Mesenchymal stem cell (in vitro differentiated cells and primary cell): ENCODE measurements at places on chromosomes 6 and 20.
A peak's percentile ranks its signal among the peaks of the same experiment; 100 is the strongest.

- no peak for DNase-seq
These were observed 39.9 kb upstream of the BEND6 start for GRCh38 chr6:56914798-56915658.

DNA sequence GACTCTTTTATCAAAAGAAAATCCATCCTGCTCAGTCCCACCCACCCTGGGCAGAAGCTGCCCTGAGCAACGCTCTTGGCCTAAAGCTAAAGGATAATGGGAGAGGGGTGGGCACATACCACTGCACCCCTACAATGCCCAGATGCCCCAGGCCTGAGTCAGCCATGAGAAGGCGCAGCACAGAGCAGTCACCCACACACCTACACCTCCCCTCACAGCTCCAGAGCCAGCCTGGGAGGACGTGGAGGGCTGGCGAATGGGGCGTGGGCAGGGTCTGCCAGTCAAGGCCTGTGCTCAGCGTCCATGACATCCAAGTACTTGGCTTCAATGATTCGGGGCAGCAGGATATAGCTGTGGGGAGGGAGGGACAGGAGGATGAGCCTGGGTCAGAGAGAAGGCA is 11.5 kb downstream of the SLC4A11 start:
- DNase-seq: no peak

DNA sequence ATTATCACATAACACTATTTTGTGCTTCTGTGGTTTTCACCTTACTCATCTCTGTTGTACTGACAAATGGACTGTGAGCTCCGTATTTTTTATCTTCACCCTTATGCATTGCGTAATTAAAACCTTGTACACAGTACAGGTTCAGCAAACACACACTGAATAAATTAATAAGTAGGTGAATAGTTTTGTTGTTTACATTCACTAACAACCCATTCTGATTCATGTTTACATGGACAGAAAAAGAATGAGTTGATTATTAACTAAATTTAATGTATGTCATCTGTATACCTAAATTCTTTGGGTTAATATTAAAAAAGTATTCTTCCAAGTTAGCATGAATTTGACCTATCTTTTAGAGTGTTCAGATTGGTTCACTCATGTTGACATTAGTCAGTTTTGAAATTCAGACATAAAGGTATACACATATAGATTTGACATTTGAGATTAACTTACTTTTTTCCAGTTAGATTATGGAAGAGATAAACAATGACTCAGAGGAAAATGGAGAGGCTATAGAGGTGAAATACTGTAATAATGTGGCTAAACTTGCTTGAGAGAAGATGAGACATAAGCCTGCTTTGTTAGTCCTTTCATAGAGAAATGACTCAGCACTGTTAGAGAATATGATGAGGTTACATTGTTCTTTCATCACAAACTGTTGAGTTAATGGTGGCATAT is 541.7 kb upstream of the FLRT3 start:
- peak; percentile 55 for DNase-seq

GRCh38 chr20:51628533-51629398 is 86.2 kb upstream of the NFATC2 start:
- peak; percentile 74 for DNase-seq

GRCh38 chr6:96301023-96301422 is 220.6 kb upstream of the UFL1 start:
- DNase-seq: no peak

GRCh38 chr6:34813028-34813713 is 21.3 kb downstream of the BLTP3A start:
- no peak for DNase-seq

GRCh38 chr20:63897978-63898561 is 3.1 kb downstream of the DNAJC5 start:
- no peak for DNase-seq

DNA sequence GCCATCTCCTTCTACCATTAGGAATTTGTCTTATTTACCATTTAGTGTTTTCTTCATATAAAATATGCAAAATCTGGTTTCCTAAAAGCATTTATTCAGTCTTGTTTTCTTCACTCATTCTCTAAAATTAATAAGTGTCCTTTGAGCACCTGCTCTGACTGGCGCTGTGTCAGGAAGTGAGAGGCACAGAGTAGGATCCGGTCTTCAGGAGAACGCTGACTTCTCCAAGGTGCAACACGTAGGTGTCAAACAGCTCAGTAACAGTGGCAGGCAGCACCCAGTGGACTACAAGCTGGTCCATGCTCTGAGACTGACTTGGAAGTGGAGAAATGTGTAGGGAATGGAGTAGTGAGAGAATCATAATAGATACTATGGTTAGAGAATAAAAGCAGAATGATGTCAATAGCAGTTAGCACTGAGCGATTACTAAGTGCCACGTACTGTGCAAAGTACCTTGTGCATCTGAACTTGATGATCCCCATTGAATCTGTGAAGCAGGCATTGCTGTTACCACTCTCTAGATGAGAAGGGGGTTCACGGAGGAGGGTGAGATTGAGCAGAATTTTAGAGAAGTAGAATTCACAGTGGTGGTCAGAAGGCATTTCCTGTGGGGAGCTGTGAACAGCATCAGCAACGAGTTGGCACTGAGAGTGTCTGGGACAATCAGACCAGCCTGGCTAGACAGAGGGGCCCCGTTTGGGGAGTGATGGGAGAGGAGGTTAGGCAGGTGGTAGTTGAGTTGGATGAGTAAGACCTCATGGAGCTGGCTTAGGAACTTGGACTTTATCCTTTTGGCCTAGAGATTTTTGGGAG is 569.8 kb downstream of the QKI start:
- DNase-seq: peak; percentile 12

DNA sequence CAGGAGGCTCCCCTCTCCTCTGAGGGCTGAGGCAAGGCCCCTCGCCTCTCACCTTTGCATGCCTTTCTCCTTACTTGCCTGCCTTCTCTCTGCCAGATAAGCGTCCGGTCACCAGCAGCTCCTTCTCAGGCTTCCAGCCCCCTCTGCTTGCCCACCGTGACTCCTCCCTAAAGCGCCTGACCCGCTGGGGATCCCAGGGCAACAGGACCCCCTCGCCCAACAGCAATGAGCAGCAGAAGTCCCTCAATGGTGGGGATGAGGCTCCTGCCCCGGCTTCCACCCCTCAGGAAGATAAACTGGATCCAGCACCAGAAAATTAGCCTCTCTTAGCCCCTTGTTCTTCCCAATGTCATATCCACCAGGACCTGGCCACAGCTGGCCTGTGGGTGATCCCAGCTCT is 21.3 kb upstream of the PPARD start:
- DNase-seq: no peak

DNA sequence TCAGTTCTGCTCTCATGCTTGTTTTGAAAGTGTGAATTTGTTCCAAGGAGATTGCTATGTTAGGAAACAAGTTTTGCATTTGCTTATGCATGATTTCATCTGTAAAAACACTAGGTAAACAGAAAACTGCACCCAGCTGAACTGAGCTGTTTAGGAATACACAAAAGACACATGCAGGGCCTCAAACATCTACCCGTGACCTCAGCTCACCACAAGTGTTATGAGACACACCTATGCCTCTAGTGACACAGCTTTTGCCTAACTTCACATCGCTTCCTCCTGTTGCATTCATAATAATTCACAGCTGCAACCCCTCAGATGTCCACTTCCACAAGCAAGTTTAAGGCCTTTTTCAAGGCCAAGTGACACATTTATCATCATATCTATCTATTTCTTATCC is 98.0 kb upstream of the SLC24A3 start:
- DNase-seq: no peak

DNA sequence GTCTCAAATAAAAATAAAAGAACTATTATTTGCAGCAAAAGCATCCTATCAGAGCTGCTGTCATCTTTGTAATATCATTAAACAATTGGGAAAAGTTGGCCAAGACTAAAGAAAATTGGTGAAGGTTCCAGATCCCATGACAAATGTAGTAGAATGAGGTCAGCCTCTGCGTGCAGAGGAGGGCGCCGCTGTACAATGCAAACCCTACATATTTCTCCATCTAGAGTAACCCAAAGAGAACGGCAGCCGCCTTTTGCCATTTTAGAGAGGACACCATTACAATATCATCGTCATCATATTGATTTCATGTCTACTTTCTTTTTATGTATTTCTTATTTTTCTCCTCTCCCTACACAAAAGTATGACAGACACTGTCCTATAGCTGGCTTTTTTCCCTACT is 59.5 kb downstream of the ZMYND8 start:
- no peak for DNase-seq

DNA sequence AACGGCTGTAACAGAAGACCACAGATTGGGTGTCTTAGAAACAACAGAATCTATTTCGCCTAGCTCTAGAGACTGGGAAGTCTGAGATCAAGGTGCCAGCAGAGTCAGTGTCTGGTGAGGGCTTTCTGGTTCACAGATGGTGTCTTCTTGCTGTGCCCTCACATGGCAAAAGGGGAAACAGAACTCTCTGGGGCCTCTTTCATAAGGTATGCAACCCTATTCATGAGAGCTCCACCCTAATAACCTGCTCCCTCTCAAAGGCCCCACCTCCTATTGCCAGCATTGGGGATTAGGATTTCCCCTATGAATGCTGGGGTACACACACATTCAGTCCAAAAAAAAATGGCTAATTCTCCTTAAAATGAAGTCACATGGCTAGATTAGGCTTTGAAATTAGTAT is 10.0 kb downstream of the TXNDC5 start:
- no peak for DNase-seq

DNA sequence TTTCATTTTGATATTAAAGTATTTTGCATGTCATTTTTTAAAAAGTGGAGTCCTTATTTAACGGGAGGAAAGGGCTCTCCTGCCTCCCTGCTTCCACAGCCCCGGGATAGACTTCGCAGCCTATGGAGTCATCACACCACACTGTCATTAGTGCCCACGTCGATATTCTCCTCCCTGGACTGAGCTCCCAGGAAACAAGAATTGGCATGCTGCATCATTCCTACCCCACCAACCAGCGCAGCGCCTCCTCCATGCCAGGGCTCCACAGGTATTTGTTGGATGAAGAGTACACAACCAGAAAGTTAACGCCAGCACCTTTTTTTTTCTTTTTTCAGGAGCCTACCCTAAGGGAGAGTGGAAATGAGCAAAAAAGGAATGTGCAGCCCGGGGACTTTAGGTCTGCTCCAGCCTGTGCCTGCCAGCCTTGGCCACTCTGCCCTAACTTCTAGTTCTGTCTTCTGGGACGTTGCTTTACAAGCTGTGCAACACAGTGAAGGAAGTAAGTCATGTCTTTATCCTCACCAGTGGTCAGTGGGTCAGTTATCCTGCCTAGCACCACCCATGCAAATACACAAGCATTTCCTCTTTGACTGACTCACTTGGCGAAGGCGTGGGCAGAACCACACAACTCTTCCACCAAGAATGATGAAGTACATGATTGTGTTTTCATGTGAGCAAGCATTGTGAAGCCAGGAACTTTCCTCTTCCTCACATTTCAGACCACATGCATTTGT is 180.7 kb upstream of the UST start:
- DNase-seq: peak; percentile 89

GRCh38 chr6:52994839-52995088 is 320 bp downstream of the GSTA4 start:
- no peak for DNase-seq

- no peak for DNase-seq
These were observed 92.4 kb upstream of the CD83 start for GRCh38 chr6:14025160-14025559.

DNA sequence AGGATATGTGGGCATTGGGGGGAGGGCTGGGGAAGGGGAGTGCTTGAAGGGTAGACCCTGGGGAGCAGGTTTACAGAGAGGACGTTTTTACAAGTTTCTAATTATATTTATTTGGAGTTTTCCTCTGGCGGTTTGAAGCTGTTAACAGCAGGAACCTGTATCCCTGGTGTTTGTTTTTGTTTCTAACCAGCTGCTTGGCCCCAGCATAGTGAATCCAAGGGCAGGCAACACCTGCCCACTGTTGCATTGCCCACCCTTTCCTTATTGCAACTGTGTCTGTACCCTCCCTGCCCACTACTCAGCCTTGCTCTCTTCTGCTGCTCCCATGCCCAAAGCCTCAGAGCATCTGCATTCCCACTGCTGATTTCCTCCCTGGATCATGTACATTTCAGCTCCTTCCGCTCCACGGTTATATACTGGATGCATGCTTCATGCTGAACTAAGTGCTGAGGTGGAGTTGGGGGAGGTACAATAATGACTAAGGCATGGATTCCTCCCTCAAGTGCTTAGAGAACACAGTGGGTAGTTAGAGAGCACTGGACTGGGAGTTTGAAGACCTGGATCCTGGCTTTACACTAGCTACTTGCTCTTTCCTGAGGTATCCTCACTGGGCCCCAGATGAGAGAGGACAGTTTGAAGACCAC is 6.0 kb downstream of the SCUBE3 start:
- DNase-seq: no peak

- no peak for DNase-seq
These were observed 84.3 kb downstream of the FRK start for GRCh38 chr6:115976321-115976870.

GRCh38 chr6:165484178-165484889 is 174.9 kb upstream of the C6orf118 start:
- DNase-seq: no peak

GRCh38 chr6:44353336-44353735 is 10.9 kb downstream of the SPATS1 start:
- DNase-seq: no peak

DNA sequence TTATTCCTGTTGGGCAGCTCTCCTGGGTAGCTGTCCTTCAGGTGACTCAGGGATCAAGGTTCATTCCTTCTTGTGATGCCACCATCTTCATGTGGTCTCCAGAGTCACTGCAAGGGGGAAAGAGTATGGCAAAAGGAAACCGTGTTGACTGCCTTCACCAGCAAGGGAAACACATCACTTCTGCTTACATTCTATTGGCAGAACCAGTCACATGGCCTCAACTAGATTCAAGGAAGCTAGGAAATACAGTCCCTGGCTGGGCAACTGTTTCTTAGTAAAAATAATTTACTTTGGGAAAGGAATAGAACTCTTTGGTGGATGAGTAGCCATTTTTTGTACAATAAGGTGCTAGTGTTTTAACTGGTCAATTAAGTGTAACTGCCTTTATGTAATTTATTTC is 5.3 kb downstream of the ANKRD6 start:
- DNase-seq: no peak

DNA sequence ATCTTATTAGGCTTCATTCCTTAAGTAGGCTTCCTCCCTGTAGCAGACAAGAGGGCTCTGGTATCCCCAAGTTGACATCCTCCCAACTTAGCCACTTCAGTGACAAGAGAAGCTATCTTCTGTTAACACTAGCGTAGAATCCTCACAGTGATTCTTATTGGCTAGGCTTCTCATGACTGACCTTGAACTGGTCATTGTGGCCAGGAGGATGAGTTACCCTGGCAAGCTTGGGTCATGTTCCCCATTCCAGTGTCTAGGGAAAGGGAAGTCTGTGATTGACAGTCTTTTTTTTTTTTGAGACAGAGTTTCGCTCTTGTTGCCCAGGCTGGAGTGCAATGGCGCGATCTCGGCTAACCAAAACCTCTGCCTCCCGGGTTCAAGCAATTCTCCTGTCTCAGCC is 7.1 kb downstream of the CDKAL1 start:
- no peak for DNase-seq

GRCh38 chr20:50982363-50982762 is 23.7 kb downstream of the MOCS3 start:
- DNase-seq: peak; percentile 81

GRCh38 chr6:150142670-150143515 is at the start of gene PPP1R14C:
Gene PPP1R14C (plus strand): TSS chr6:150143044. CDS start chr6:150143193, 149 bp downstream.
- DNase-seq: no peak
